ENCODE measurements at places on chromosomes 11 and 22. TPM values are rescaled to one million over a fixed set of nuclear protein-coding genes. Genes with fewer than 3 reads are reported as not detected.

DNA sequence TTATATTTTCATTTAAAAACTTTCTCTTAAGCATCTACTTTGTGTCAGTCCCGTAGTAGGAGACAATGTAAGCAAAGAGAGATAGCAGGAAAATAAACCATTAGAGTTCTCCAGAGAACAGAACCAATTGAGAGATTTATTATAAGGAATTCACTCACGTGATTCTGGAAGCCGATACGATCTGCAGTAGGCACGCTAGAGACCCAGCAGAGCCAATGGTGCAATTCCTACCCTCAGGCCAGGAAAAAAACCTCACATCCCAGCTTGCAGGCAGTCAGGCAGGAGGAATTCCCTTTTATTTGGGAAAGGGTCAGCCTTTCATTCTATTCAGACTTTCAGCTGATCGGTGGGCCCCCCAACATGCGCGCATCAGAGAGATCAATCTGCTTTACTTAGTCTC, 7.3 kb upstream of the PLEKHA7 start:
- no peak for DNase-seq

DNA sequence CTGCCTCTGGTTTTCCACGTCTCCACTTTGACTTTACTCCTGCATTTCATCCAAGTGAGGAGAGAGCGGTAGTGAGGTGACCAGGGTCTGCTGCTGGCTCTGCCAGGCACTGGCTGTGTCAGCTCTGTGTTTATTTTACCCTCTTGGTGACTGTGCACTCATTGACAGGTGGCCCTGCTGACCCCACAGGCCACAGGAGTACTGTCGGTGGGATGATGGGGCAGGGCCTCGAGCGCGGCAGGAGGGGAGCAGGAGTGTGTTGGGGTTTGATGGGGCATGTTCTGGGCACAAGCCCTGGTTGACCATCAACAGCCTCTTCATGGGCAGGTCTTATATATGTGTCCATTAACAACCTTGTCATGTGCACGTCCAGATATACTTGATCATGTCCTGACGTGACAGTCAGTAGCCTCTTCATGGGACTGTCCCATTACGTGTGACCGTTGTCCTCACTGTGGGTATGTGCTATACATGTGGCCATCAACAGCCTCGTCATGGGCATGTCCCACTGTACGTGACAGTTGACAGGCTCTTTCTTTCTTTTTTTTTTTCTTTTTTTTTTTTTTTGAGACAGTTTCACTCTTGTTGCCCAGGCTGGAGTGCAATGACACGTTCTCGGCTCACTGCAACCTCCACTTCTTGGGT, 31.4 kb upstream of the ACR start:
- DNase-seq = peak; percentile 14

DNA sequence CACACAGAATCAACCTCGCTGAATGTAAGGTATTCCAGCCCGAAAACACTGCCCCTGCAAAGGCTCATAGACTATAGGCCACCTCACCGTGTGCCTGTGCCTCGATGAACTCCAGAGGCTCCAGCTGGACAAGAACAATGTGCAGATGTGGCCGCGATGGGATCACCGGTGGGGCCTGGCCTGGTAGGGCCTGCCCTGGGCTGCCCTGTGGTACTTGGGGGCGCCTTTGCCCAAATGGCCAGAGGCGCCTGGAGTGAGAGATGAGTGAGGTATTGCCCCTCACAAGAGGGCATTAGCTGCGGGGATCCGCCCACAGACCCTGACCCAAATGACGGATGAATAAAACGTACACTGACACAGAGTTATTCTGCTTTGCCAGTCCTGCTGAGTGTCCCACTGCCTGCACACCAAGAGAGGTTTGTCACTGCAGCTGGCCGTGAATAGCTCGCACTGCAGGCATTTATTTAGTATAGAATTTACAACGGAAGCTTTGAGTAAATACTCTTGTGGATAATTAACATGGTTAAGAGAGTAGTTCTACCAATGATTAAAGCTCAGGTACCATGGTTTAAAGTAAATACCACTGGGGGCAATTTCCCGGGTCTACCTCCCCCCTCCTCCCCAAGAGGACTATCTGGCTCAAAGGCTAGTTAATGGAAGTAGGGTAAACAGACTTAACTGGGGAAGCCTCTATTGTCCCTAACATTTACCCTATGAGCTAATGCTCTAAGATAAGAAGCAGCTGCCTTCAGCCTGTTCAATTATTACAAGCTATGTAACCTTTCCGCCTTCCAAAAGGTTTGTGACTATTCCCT, 101.1 kb upstream of the IGLL5 start:
- DNase-seq = no peak

DNA sequence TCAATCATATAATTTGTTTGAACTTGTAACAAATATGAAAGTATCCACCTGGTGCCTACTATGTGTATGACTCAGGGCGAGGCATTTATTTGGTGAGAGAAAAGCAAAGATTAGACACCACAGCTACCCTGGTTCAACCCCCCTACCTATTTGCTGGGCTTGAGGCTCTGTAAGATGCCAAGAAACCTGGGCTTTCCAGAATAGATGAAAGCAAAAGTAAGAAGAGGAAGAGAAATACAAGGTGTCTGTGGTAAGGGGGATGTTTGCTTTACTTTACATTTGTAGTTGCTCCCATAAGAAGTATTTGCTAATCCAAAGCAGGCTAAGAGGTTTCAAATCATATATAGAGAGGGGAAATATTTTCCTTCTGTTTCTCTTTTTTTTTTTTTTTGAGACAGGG, 61.7 kb downstream of the DDI1 start:
- no peak for DNase-seq

DNA sequence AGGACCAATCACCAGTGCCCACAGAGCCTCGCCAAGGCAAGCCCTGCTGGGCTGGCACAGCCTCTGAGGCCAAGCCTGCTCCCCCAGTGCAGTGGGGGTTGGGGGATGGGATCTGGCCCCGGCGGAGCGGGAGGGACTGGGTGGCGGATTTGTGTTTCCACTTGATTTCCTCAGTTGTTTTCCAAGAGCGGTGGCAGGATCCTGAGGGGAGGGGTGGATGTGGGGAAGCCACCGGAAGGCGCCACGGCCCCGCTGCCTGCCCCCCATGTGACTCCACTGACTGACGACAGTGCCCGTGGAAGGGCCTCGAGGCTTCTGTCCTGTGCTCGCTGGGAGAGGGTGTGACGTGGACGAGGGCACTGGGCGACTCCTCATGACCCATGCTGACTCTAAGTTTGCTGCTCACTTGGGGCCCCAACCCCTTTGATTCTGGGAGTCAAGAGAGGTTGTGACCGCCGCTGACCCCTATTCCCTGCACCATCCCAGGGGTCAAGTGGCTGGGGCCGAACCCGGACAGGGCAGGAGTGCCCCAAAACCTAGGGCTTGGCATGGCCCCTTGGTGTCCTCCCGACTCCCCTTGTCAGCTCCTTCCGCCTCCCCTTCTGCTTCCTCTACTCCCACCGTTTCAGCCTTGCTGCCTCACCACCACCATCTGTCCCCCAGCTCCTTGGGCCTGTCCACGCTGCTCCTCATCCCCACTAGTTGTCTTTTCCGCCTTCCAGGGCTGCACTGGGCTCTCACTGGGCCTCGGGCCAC, 23.5 kb upstream of the PICK1 start:
- DNase-seq = no peak

DNA sequence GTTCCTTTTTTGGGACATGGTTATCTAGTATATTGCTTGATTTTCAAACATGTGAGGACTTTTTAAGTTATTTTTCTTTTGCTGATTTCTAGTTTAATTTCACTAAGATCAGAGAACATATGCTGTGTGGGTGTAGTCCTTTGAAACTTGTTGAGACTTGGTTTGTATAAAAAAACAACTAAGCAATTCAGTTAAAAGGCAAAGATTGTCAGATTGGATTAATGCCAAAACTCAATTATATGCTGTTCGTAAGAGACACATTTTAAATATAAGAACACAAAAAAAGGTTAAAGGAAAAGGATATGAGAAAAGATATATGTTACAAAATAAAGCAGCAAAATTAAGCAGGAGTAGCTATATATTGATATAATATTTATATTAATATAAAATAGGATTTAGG, 17.8 kb upstream of the RRM1 start:
- DNase-seq = no peak

GRCh38 chr11:133961890-133962289, 5.1 kb upstream of the IGSF9B start:
- DNase-seq = no peak

GRCh38 chr11:70496591-70497535, 98.5 kb downstream of the CTTN start:
- peak; percentile 14 for DNase-seq

DNA sequence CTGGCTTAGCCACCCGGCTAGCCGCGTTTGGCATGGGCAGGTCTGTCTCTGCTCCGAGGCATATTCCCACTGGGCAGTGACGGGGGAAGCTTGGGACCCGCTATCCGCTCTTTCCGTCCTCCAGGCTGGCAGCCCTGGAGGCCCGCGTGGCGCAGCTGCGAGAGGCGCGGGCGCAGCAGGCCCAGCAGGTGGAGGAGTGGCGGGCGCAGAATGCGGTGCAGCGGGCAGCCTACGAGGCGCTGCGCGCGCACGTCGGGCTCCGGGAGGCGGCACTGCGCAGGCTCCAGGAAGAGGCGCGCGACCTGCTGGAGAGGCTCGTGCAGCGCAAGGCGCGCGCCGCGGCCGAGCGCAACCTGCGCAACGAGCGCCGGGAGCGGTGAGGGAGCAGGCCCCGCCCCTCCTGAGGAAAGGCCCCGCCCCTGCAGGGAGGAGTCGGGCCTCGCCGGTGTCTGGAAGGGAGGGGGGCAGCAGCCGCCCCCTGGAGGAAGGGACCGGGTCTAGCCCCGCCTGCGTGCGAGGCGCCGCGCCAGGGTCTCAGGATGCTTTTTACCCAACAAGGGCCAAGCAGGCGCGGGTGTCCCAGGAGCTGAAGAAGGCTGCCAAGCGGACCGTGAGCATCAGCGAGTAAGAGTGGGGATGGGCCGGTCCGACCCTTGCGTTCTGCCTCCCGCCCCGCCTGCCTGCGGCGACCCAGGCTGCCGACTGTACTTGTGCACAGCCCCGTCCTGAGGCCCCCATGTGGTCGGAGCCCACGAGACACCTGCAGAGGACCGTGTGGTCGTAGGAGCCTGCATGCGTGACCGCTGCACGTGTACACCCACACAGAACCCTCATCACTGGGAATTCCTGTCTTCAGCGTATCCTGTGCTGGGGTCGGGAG, 7.9 kb downstream of the ATG16L2 start:
- DNase-seq = peak; percentile 91

DNA sequence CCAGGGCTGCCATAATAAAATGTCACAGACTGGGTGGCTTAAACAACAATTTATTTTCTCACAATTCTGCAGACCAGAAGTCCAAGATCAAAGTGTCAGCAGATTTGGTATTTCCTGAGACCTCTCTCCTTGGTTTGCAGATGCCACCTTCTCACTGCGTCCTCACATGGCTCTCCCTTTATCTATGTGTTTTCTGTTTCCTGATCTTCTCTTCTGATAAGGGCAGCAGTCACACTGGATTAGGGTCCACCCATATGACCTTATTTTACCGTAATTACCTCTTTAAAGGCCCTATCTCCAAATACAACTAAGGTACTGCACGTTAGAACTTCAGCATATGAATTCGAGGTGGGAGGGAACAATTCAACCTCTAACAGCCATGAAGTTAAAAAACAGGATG, 238.9 kb upstream of the API5 start:
- no peak for DNase-seq

DNA sequence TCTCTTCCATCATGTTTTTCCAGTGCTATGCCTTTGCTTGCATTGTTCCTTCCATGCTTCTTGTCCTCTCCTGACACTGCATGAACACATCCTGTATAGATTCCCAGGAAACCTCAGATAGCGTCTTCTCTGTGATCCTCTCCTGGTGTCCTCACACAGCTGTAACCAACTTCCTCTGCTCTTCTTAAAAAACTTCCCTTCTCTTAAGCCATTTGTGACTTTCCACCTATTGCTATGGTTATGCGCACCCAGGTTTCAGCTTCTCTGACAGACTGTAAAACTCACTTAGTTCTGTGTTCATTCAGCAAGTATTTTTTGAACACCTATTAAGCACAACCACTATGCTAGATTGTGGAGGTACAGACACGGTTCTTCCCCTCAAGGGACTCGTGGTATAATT, 5.1 kb upstream of the APLP2 start:
- no peak for DNase-seq

DNA sequence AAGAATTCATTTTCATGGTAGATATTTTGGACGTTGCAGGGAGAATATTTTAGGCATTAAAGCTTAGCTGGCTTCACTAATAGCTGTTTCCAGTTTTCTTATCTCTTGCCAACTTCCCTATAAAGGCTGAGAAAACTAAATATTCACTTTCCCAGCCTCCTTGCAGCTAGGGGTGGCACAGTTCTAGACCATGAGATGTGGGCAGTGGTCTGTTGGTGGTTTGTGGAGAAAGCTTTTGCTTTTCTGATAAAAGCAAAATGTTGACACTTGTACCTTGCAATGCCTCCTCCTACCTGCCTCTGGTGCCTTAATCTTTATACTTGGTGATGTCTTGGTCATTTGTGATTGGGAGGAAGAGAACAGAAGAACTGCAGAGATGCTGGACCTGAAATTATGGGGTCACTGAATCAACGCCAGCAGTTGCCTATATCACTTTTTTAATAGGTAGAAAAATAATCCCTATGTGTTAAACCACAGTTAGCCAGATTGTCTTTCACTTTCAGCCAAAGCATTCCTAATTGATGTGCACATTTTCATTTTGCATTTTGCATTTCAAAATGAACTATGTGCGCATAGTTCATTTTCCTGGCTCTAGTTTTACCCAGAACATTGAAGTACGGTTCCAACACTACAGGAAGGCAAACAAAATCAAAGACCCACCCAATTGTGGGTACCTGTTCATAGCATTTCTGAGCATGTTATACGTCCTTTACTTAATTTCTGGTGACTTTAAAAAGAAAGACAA, 24.9 kb upstream of the ABTB2 start:
- DNase-seq = no peak

FRMD8 gene
- 8.6 TPM for total RNA-seq

OR4C6 gene
- total RNA-seq = not detected

PIK3C2A gene
- total RNA-seq = 28.1 TPM

APOA4 gene
- not detected for total RNA-seq

ANKK1 gene
- total RNA-seq = not detected

TMEM121B gene
- 1.9 TPM for total RNA-seq

TMEM191C gene
- 0.65 TPM for total RNA-seq

KCNE3 gene
- total RNA-seq = 2.6 TPM

IGSF9B gene
- 38.9 TPM for total RNA-seq

Data from Right ventricle myocardium superior (tissue), 1 donor.